ENCODE measurements at places on chromosomes 5 and 9.

DNA sequence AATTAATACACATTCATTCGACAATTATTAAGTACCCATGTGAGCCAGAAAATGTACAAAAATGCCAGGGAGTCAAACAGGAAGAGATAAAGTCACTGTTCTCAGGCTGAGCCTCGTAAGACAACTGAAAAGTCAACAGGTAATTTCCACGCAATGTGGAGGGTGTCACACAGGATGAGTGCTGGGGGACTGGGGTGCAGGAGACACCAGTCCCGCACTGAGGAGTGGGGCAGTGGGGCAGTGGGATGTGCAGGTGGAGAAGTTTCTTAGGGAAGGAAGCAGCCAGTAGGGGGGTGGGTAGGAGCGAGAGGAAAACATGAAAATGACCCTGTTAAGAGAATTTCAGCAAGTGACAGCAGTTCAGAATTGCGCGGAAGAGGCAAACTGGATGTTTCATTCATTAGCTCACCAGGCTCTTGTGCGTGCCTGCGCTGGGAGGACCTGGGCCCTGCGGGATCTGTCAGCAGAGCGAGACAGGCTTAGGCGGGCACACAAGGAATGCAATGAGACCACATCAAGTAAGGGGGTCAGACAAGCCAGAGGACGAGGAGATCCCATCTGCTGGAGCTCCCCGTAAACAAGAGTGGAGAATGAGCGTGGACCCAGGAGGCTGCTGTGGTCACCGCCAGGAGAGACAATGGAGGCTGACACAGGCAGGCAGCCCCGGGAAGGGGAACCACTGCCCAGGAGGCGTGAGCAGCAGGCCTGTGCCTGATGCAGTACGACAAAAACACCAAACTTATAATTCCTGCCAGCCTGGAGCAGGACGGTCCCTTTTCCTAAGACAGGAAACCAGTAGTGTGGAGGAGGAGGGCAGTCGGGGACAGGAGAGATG lies 21.0 kb downstream of the CAMSAP1 start:
- peak overlapping the region; percentile 50 for H3K4me3 ChIP-seq
- H3K27me3 ChIP-seq = peaks cover 1% of the 10 kb centered on the region
- peaks cover 48% of the 10 kb centered on the region for H3K4me1 ChIP-seq
- DNase-seq = no peak
- no peaks in the 10 kb centered on the region for H3K36me3 ChIP-seq

DNA sequence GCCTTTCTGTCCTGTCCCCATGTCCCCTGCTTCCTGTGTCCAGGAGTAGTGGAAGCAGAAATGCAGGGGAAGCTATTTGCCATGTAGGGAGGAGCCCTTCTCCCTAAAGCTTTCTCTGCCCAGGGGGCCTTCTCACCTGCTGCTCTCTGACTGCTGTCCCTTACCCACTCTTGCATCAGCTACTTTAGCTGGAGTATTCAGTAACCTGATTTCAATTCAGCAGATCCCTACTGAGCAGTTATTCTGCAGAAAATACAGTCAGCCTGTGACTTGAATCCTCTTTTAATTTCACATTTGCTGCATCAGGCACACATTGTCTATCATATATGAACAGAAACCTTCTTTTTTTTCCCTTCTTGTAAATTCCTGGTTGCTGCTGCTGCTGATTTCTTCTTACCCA lies 90.4 kb downstream of the MVB12B start:
- H3K4me3 ChIP-seq = no peak overlapping the region
- H3K36me3 ChIP-seq = no peaks in the 10 kb centered on the region
- peaks cover 11% of the 10 kb centered on the region for H3K4me1 ChIP-seq
- H3K27ac ChIP-seq = no peak overlapping the region

- H3K36me3 ChIP-seq = peaks cover 28% of the 10 kb centered on the region
- no peak overlapping the region for H3K27ac ChIP-seq
- no peaks in the 10 kb centered on the region for H3K27me3 ChIP-seq
- no peak overlapping the region for H3K4me3 ChIP-seq
These were observed 15.0 kb downstream of the PJA2 start for GRCh38 chr5:109394806-109395205.

DNA sequence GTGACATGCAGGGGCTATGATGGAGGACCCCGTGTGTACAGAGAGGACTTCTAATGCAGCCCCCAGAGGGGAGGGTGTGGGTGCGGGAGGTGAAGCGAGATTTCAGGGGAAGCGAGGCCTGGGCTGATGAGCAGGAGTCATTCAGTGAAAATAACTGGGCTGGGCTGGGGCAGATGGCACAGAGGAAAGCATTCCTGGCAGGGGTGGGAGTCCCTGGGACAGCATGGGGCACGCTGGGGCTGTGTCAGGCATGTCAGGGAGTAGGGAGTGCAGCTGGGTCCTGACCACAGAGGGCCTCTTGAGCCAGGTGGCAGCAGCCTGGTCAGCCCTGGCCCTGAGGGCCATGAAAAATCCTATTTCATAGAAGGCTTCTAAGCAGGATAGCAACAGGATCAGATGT lies 36.6 kb downstream of the COL15A1 start:
- no peak overlapping the region for H3K27ac ChIP-seq
- peaks cover 35% of the 10 kb centered on the region for H3K27me3 ChIP-seq
- H3K36me3 ChIP-seq = no peaks in the 10 kb centered on the region
- no peak for DNase-seq
- H3K4me1 ChIP-seq = peaks cover 6% of the 10 kb centered on the region
